ENCODE measurements at places on chromosomes 2 and 18.

DNA sequence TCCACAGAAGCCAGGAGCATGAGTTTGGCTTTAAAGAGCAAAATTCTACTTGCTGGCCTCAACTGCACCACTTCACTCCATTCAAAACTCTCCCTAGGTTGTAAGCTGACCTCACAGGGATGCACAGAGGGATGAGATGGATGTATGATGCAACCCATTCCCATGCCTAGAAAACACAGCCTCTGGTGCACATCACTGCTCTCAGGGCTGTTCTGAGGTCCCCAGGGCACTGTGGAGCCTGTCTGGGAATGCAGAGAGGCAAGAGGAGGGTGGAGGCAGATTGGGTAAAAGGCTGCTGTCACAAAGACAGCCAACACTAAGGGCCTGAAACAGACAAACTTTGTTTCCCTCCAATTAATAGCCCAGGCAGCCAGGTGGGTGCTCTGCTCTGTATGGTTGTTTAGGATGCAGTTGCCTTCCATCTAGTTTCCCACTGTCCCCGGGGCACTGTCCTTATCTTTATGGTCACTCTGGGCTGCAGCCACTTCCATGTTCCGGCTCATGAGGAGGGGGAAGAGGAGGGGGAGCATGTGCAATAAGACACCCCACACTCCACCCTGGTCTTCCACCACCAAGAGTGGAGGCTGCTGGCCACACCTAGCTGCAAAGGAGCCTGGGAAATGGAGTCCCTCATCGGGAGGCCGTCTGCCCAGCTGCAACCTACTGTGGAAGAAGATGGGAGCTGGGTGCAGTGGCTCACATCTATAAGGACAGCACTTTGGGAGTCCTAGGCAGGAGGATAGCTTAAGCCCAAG, 7.0 kb downstream of the GPR45 start:
- no peak for DNase-seq

DNA sequence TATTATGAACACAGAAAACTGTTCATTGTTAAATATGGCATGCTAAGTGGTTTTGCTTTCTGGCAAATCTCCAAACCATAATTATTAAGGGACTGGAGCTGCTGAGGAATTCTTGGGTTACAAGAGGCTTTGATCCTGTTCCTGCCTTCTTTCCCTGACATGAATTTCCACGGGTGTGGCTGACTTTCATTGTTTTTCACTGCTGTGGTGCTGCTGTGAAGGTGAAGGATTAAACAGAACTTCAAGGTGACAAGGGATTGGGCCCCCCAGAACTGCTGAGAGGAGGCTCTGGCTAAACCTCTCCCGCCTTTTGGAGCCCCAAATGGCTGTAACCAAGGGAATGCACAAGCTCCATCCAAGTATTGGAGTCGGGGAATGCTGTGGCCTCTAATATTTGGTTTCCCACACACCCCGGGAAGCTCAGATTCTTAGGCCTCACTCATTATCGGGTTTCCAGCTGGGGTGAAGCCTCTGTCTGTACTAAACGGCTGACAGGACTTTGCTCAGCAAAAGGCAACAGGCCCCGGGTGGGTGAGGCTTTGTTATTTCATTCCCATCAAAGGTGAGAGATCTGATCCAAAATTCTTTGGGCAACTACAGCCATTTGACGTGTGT, 29.0 kb upstream of the ZFP36L2 start:
- DNase-seq = no peak

DNA sequence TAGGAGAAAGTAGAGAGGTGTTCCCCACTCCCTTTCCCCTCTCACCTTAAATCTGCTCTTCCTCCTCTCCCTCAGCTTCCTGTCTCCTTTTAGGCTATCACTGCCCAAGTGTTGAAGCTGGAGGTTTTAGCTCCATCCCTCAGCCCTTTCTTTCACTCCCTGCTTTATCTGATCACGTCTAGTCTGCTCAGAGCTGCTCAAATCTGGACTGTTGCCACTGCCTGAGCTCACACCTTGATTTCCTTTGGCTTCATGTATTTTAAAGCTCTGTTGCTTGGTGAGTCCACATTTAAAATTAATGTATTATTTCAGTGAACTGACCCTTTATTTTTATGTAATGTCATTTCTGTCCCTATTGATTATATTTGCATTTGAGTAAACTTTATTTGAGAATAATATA, 236.6 kb downstream of the PTGR3 start:
- no peak for DNase-seq

- no peak for DNase-seq
Measured at GRCh38 chr18:50114448-50114847, 80.5 kb downstream of the MYO5B start.

DNA sequence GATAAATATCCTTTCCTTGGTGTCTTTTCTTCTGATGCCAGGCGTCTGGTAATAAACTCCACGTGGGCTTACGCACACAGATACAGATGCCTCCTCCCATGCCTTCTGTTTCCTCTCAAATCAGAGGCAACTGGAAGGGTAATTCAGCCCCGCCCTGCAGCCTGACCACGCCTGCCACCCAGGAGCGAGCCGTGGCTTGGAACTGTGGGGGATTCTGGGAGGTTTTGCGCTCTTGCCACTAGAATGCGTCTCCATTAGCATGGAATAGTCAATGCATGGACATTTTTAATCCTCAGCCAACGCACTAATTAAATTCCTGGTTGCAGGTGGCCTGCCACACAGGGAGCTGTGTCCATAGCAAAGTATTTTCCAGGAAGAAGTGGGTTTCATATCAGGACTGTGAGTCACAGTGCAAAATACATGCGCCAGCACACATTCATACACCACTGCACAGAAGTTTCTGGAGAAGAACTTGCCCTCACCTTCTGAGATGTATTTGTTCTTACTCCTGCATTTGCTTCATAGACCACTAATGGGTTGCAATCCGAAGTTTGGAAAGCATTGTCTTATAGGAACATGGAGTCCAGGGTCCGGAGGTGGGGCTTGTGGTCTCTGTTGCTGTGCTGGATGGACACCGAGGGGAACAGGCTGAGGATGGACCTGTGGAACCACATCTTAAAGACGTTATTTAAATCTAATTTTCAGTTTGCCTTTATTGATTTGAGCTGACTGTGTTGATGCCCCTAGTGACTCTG, 151.4 kb downstream of the LDLRAD4 start:
- peak; percentile 74 for DNase-seq

GRCh38 chr2:239231231-239232194, 169.3 kb downstream of the HDAC4 start:
- DNase-seq = no peak

- no peak for DNase-seq
Measured at GRCh38 chr2:21822505-21822904, 698.7 kb downstream of the TDRD15 start.

DNA sequence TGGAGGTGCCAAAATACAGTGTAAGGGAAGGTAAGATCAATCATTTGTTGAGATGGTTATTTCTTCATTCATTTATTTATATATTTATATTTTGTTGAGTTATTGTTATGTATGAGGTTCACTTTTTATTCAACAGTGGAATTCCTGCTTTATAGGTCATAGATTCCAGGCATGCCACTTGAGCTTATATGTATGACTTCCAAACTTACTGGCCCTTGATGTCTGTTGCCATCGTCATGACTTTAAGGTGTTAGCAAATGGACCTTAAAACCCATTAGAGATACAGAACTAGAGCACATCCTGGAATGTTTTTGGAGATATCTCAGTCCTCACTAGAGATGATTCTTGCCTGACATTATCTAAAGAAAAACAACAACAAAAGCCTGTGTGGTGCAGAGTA, 25.9 kb downstream of the CCDC85A start:
- DNase-seq = no peak

DNA sequence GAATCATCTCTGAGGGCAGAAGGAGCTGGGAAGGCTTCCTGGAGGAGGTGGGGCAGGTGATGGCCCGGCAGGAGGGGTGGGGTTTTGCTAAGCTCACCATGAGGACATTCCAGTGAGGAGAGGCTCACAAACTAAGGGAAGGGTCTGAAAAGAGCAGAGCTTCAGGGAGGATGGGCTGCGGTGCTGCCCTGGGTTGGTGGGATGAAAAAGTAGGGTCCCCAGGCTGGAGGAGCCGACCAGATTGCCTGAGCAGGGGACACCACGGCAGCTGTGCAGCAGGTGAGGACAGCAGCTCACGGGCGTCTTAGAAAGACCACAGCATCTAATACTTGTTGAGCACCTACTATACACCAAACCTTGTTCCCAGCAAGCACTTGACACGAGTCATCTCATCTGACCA, 82.2 kb downstream of the DYSF start:
- no peak for DNase-seq

DNA sequence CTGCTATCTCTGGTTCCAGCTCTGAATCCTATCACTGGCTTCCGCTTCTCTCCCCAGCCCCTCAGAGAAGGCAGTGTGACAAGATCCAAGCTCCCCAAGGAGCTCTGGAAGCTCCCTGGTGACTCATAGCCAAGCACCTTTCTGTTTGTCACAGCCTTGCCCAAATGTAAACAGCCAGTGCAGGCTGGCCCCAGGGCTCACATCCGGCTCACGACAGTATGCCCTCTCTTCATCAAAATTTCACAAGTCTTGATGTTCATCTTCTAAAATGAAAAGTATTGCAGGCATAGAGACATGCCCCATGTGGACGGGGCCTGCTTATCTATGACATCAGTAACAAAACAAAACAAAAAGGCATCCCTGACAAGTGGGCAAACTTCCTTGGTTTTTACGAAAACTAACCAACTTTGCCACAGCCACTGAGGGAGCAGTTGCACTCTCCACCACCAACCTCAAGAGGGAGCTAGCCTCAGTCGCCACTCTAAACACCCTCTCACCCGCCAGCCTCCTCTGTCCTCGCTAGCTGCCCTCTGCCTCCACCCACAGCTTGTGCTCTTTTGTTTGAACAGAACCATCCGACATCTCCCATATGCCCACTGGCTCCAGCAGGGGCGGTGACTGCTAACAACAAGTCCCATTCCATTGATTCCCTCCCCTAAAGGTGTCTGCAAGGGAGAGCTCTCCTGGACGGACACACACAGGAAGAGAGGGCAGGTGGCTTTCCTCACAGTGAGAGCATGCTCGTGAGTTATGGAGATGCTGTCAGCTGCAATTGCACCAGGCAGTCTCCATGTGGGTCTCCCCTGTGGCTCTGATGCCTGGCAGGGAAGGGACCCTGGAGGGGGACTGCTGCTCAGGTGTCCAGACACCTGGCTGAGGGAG, 71.0 kb upstream of the DAPL1 start:
- no peak for DNase-seq

DNA sequence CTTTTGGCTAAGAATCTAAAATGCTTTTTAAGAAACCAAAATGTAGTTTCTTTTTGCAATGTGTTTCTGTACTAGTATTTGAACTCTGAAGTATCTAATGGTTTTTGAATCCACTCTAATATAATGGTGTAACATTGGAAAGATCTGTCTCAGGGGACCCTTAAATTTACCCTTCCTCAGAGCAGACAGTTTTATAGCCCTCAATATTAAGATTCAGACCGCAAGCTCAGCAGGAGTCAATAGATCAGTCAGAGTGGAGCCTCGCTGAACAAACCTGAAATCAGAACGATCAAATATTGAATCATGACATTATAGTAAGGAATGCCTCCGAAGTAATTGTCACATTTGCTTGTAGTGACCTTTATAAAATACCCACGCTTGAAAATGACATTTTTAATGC, 18.3 kb downstream of the SGPP2 start:
- DNase-seq = no peak

- peak; percentile 16 for DNase-seq
Measured at GRCh38 chr2:112006076-112006410, 49.0 kb upstream of the TMEM87B start.

DNA sequence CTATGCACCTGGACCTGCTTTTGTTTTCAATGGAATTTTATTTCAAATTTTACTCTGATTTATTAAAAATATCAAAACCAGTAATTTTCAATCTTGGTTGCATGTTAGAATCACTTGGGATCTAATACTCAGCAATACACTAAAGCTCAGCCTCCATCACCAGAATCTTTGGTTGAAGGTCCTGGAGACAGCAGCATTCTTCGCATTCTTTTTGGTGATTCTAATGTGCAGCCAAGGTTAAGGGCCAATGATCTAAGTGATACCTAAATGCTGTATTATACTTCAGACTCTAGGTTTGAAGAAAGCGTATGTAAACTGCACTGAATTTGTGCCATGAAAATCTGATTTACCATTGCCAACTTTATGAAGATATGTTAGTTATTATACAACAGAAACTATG, 493.1 kb downstream of the XIRP2 start:
- peak; percentile 28 for DNase-seq

DNA sequence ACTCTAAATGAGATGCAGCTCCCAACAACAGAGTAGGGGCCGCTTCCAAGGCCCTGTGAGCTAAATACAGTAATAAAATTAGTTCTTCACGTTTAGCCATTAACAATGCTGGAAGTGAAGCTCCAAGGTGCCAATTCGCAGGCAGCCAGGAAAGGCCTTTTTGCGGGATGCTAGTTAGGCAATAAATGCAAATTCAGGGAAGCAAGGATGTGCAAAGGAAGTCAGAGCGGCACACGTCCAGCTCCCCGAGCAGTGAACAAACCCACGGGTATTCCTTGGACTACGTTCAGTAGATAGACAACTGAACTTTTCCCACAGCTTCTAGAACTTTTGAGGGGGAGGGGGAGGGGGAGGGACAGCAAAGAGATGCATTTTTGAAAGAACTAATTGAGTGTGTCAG, 6.9 kb downstream of the ZNF516 start:
- no peak for DNase-seq

All from NCI-H226 (cell line).